ENCODE measurements at places on chromosomes 1 and 21.

DNA sequence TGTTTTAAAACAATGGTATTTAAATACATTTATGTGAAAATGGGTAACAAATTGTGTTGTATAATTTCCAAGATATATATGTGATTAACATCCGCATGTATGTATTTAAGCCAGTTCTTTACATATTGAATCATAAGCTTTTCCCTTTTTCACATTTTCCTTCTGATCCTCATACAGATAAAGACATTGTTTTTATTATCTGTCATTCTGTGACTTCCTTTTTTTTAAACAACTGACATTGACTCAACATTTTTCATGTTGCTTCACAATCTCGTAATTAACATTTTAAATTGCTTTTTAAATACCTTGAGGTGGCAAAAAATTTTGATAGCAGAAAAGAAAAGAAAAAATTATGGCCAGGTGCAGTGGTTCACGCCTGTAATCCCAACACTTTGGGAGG lies 1.4 kb downstream of the STXBP3 start:
- no peak for DNase-seq

DNA sequence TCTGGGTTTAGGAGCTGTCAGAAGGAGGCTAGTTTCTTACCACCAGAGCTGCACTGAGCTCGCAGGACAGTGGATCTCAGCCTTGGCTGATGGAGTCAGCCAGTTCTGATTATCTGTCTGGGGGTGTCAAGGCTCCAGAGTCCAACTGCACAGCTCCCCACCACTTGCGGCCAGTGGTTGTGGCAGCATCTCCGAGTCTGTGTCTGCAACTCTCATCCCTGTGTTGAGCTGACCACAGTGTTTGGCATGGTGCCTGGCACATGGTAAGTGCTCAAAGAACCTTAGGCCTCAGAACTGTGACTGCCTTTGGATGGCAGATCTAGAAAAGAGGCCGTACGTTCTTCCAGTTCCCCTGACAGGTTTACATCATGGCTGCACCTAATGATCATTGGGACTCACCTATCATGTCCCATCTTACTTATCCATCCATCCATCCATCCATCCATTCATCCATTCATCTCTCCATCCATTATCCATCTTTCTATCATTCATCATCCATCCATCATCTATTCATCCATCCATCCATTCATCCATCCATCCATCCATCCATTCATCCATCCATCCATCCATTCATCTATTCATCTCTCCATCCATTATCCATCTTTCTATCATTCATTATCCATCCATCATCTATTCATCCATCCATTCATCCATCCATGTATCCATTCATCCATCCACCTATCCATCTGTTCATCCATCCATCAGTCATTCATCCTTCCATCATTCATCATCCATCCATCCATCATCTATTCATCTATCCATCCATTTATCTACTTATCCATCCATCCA lies 114.5 kb downstream of the CRYAA start:
- no peak for DNase-seq

DNA sequence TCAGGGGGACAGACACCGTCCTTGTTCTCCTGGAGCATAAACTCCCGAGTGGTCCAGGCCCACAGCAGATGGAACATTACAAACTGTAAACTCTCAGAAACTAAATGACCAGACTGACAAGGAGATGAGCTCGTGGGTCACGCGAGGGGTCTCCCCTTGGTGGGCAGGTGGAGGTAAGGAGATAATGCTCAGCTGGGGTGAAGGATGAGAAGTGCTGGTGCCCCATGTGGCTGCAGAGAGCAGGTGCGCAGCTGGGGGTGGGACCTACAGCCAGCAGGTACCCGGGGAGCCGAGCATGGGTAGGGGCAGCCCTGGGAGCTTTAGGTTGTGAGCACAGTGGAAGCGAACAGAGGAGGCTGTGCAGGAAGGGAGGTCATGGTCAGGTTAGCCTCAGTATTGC lies 40.1 kb downstream of the AJAP1 start:
- no peak for DNase-seq

DNA sequence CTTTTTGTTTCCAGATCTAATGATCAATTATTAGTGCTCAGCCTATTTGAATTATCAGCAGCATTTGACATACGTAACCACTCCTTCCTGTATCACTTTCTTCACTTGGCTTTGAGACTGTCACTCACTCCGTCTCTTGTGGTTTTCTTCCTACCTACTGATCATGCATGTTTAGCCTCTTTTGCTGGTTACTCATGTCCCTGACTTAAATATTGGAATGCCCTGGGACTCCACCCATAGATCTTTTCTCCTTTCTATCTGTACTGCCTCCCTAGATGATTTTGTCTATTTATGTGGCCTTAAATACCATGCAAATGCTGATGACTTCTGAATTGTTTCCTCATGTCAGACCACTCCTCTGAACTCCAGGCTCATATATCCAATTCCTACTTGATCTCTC lies 57.7 kb upstream of the PDE4B start:
- no peak for DNase-seq

GRCh38 chr21:34933609-34934335 lies 115.3 kb downstream of the RUNX1 start:
- DNase-seq = no peak

- no peak for DNase-seq
Measured at GRCh38 chr1:192453360-192453992, 122.1 kb upstream of the RGS1 start.

DNA sequence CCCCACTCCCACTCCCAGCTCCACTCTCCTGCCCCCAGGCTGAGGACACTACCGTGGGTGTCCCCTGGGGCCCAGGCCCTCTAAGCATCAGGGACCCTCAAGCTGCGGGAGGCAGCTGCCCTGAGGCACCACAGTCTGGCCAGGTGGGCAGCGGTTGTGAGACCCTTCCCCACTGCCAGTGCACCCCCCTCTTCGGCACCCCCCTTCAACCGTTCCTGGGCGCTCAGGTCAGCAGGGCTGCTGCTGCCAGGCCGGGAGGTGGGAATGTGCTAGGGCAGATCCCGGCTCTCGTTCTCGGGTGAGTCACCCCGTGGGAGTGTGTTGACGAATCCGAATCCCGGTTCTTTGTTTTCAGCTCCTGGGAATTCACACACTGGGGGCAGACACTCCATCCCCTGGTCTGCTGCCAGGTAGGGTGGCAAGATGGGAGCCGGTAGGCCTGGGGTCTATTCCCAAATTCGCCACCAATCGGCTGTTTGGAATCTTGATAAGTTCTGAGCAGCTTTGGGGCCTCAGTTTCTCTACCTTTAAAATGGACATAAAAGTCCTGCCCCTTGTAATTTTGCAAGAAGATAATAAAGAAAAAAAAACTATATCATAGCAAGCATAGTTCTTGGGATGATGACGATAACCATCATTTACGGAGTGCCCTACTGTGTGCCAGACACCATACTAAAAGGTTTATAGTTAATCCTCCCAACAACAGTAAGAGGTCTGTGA lies 28.5 kb upstream of the CASZ1 start:
- DNase-seq = peak; percentile 54

DNA sequence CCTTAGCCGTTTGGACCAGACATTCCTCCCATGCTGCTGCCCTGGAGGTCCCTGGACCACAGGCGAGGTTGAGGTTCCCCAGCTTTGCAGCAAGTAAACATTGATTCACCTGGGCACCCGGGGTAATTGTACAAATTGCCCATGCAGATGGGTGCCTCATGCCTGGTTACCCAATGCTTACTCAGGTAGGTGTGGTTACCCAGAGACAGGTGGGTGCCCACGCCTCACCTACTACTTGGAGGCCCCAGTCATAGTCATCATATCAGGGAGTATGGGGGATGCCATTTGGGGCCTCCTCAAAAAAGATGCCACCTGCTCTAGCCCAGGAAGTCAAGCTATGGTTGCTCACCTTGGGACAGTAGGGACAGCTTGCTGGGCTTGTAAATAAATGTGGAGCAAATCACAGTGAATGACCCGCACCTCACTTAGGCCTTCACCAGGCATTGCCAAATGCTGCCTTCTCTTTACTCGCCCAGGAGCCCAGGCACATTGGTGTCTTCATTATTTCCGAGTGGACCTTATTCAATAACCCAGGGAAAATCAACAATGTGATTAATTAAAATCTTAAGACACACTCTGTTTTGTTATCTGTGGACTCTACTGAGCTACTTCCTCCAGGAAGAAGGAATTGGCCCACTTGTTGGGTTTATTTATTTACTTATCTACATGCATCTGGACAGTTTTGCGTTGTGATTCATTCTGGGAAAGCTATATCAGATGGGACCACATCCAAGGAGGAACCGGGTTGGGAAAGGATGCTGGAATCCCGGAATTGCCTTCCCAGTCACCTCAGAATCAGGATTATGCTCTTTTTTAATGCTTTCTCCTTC lies 35.6 kb upstream of the GRHL3 start:
- peak; percentile 10 for DNase-seq

DNA sequence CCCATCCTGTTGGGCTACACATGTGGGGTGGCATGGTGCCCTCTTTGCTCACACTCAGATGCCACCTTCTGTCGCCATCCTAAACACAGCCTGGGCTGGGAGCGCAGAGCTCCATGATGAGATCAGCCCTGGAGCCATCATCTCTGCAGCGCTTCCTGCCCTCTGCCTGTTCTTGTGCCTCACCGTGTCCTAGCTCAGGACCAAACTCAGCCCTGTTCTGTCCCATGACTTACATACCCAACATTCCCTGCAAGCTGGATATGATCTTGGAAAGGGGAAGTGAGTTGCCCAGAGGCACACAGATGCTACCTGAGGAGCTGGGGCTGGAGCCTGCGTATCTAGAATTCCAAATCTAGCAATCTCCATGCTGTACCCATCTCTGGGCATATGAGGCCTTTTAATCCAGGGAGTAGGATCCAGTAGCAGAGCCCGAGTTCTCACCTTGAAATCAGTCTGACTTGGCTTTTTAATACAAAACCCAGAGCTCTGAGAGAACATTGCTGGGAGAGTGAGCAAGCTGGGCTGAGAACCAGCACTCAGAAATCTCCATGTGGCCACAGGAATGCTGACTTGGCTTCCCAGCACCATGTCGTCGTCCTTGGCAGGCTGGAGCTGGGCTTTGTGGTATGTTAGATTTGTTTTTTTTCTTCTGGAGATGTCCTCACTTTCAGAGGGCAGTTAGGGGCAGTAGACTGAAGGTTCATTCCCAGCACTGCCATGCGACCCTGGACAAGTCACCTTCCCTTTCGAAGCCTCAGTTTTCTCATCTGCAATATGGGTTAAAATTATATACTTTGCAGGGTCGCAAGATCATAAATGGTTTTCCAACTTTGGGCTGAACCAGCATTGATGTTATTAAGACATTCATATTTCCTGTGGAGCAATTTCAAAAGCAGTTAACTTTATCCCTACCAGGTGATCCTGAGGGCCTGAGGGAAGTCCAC lies 2.6 kb downstream of the ALPL start:
- DNase-seq = no peak

DNA sequence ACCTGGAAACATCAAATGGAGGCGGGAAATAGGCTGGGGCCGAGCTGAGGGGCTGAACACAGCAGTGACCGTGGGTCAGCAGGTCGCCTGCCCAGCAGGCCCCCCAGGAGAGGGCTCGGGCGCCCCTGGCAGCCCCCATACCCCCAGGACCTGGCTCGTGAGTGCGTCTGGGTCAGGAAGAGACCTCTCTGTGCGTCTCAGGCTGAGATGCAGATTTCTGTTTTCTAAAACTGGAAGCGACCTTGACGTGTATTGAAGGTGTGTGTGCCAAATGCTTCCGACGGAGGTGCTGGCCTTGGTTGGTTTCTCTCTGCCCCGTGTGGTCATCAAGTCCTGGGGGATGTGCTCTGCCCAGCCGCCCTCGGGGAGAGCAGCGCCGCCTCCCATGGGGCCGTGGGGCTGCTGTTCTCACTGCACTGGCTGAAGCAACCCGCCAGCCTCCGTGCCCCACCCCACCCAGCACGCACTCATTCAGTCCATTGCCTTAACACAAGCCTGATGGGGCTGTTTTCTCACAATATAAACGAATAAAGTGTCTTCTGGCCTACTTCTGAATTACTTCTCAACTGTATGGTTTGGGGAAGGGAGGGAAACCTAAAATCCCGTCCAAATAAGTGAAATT lies 7.4 kb downstream of the PEX10 start:
- DNase-seq = no peak

- DNase-seq = no peak
Measured at GRCh38 chr1:47852006-47852718, 145.0 kb downstream of the TRABD2B start.

DNA sequence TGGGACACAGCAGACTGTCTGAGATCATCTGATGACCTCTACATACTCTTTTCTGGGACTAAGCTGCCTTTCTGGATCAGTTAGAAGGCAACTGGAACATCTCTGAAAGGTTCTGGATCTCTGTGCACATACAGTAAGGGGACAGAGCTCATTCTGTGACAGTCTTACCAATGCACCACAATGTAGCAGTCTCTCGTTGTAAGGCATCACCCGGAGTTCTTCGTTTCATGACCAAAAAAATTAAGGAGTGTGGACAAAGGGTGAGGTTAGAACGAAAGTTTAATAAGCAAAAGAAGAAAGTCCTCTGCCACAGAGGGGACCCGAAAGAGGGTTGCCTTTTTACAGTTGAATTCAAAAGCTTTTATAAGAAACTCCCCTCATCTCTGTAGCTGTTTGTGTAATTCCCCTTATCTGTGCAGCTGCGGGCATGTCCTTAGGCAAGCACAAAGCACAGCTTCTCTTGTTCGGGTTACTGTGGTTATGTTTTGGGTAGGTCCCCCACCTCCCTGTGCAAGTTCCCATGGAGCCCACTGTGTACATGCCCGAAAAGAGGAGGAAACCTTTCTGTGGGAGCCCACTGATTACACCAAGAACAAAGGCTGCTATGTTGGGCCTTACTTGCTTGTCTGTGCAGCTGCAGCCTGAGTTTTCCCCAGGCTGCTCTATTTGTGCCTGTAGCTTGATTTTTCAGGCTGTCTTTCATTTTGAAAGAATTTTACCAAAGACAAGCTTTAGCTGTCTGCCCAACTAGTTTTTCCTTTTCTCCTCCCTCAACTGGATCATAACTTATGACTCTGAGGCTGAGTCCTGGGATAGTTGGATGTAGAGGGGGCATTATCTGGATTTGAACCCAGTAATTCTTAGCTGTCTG lies 53.1 kb upstream of the CACNA1E start:
- DNase-seq = no peak

DNA sequence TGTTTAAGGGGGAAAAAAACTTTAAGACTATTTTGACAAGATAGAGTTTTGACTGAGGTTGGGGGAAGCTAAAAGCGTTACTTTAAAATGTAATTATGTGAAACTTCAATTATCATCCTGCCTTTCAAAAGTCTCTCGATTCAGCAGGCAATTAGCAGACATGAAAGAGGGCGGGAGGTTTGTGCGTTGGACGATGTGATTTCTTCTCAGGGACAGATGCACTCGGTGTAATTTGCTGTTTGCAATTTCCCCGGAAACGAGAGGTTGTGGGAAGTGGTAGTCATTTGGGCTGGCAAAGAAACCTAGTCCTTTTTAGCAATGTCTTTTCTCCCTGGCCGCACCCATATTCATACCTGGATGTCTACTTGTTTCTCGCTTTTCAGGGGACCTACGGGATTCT lies 27.1 kb downstream of the KAZN start:
- DNase-seq = no peak

- peak; percentile 44 for DNase-seq
Measured at GRCh38 chr1:25617625-25618432, 1.2 kb downstream of the MAN1C1 start.

GRCh38 chr21:45405271-45405818 lies 380 bp downstream of the COL18A1 start:
- DNase-seq = no peak
